ENCODE measurements at places on chromosomes 4 and X.
A peak's percentile ranks its signal among the peaks of the same experiment; 100 is the strongest.

GRCh38 chr4:154623436-154623835 is 11.0 kb upstream of the FGG start:
- no peak for DNase-seq

DNA sequence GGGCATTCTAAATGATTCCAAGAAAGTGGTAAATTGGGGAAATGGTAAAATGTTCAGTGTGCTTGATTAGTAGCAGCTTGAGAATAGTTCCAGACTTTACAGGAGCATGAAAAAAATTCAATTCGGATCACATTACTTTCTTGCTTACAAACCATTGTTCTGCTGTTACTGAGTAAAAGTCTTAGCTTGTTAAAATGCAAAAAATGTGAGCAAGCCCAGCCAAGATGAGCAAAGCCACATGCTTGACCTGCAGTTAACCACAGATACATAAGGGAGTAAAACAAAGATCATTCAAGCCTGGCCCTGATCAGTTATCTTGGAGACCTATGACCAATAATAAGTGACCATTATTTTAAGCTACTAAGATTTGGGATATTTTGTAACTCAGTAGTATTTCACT is 562.9 kb upstream of the MAGEB2 start:
- no peak for DNase-seq

DNA sequence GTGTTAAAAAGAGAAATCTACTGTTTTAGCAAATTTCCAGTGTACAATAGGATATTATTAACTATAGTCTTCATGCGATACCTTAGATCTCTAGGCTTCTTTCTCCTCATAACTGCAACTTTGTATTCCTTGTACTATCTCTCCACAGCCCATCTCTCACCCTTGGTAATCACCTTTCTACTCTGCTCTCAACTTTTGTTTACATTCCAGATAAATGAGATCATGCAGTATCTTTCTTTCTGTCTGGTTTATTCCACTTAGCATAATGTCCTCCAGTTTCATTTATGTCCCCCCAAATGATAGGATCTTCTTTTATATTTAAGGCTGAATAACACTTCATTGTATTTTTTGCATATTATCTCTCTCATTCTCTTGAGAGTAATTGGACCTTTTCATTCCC is 165.5 kb downstream of the HS3ST1 start:
- DNase-seq, result no peak

- no peak for DNase-seq
Measured at GRCh38 chr4:4842476-4843441, 16.7 kb upstream of the MSX1 start.

- DNase-seq, result peak; percentile 76
Measured at GRCh38 chr4:9762823-9763475, 18.5 kb upstream of the DRD5 start.

GRCh38 chrX:53115550-53115874 is 21.6 kb downstream of the KANTR start:
- DNase-seq, result no peak

DNA sequence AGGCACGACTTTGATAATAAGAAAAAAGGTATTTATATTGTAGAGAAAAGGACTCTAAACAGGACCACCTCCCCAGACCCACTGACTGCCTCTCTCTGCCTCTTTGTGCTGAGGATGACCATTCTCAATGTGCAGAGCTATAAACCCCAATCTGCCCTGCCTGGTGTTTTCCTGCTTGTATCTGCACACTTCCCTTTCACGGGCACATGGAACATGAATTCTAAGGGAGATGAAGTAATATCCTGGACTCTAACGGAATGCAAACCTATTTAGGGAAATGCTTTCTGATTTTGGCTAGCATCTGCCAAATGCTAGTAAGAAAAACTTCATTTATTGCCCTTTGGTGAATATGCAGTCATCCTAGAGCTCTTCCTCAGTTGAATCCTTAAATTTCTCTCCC is 2.4 kb downstream of the DIPK2B start:
- no peak for DNase-seq
